ENCODE measurements at places on chromosomes 6 and 20.

DNA sequence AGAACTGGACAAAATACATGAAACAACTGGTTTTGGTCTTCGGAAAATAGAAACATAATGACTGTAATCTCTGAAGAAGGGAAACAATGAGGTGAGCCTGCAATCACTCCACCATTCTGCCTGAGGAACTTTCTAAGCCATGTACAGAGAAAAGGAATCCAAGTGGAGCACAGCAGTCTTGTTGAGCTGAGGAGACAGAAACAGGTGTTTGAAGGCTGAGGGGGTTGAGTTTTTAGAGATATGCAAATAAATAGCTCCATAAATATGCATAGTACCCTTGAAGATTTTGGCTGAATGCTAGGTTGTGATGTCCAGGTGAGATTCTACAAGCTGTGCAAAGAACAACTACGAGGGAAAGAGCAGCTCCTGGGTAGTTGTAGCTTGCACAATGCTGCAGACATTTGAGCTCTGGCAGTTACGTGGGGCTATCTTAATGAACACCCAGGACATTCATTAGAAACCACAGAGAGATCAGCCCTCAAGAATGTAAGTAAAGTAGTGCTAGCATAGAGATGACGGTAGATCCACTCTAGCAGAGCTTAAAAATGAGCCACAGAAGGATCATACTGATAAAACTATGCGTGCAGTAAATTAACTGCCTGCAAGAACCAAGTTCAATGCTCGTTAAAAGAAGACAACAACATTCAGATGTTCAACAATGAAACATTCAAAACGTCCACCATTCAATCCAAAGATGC lies 24.3 kb downstream of the TUBB2B start:
- no peak for ATAC-seq

- no peak for ATAC-seq
These were observed 55.2 kb upstream of the SUPT3H start for GRCh38 chr6:45432977-45433376.

DNA sequence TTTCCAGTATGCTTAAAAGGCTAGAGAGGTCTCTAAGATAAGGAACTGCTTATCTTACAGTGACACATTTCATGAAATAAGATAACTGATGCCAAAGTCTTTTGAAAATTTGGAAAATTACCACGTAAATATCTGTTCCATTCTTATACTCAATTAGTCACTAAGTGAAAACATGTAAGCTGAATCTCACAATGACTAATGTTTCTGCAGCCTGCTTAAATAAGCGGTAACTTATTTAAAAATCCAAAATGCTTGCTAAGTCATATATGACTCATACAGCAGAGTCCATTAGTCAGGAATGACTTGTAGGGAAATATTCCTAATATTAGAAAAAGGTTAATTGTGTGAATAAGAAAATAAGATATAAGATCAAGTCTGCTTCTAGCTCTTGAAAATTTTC lies 27.8 kb upstream of the LGSN start:
- no peak for ATAC-seq

- peak; percentile 34 for ATAC-seq
These were observed 4.8 kb upstream of the CSTL1 start for GRCh38 chr20:23434521-23435313.

DNA sequence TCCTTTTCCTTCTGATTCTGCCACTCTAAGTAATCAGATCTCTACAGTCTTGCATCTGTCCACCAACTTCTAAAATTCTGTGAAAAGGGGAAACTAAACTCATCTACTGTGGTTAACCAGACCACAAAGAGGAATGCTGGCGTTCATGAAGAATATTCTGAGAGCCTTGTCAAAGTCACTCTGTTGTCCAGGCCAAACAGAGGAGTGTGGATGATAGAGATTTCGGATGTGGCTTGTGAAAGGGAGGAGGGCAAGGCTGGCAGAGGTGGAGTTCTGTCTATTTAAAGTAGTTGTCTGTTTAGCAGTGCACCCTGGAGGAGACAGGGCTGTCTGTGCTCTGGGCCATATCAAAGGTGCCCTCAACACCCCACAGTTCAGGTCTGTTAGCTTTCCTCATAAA lies 33.9 kb downstream of the CCN2 start:
- ATAC-seq = peak; percentile 47

DNA sequence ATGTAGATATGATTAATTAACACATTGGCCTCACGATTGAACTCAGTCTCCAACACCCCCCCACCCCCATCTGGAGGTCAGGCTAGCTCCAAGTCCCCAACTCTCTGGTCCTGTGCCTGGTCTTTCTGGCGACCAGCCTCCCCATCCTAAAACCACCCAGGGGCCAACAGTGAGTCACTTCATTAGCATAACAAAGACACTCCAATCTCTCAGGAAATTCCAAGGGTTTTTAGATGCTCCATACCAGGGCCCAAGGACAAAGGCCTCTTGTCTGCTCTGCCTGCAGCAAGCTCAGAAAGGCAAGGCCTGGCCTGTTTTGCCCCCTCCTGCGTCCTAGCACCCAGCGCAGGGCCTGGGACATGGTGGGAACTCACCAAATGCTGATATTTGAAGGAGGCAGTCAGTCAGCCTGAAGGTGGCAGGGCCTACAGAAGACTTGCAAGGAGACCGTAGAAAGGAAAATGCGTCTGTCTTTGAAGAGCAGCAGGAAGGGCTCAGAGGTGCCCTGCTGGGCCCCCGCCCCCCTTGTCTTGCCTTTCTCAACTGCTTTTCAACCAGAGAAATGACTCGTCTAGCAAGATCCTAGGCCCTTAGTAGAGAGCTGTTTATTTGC lies 184.7 kb downstream of the CDH4 start:
- ATAC-seq = no peak

DNA sequence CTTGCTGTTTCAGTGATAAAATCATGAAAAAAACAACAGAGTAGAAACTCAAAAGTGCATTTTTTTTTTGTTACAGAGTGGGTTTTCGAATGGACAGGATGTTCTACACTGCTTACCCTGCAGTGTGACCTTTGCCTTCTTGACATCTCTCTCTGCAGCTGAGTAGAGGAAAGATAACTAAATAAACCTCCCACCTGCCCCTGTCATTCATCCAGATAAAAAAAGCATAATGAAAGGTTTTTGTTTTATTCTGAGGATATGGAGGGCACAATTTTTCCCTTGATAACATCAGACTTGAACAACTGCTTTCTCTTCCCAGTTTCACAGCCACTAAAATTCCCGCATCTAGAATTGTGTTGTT lies 193.6 kb upstream of the FOXQ1 start:
- ATAC-seq = no peak

DNA sequence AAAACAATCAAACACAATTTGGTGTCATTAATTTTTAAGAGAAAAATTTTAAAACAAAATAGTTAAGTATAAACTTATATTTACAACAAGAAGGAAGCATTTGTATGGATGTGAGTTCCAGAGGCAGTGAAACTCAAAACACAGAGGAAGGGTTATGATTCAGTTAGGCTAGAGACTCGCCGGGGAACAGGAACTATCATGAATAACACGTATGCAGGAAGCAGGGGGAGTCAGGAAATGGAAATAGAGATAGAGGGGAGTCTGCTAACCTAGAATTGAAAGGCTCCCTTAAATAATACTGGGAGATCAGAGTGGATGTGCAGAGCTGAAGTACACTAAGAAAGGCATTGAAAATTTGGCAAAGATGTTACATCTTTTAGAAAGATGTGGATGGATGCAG lies 14.2 kb upstream of the HLA-DRB1 start:
- ATAC-seq = peak; percentile 73

- ATAC-seq = no peak
These were observed 628 bp upstream of the ERGIC3 start for GRCh38 chr20:35541118-35541782.

DNA sequence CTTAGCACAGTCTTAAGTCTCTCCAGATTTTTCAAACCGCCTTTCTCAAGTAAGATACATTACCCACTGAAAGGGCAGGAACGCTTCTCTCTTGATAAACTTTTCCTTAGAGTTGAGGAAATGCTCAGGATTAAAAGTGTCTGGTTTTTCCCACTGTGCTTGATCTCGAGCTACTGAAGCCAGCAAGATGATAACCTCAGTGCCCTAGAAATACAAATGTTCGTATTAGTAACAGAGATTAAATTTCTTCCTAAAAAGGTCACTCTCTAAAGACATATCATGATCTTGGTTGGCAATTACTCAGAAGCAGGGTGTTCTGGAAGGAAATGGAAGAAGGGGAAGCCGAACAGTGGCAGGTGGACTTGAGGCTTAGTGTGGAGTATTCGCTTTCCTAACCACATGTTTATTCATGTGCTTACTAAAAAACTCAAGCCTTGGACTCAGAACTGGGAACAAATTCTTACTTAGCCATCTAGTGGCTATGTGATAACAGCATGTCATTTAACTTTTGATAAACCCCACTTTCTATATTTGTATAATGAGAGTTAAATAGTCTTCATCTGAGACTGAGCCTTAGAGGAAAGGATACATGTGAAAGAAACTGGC lies 20.1 kb downstream of the C6orf141 start:
- no peak for ATAC-seq

DNA sequence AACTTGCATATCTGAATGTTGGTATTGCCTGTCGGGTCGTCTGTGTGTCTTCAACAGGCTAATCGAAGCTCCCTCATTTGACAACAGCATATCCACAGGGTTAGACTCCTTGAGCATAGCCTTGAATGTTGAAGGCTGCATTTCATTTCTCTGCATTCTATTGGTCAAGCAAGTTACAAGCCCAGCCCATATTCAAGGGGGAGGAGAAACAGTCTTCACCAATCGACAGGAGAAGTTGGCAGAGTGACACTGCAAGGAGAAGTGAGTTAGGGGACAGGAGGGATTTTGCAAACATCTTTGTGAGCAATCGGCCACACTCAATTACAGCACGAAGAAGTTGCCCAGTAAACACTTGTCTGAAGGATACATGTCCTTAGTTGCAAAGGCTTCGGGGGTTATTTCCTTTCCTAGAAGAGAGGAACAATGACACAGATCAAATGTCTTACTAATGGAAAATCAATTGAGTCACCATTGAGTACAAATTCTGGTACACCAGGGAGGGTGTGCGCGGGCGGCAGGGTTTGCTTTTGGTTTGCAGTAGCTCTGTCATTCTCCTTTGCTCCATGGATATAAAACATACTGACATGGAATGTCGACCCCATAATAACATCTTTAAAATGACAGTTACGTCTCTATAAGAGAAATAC lies 60.6 kb upstream of the NT5E start:
- ATAC-seq = no peak

GRCh38 chr6:42162384-42162783 lies 10.8 kb upstream of the GUCA1A start:
- no peak for ATAC-seq

DNA sequence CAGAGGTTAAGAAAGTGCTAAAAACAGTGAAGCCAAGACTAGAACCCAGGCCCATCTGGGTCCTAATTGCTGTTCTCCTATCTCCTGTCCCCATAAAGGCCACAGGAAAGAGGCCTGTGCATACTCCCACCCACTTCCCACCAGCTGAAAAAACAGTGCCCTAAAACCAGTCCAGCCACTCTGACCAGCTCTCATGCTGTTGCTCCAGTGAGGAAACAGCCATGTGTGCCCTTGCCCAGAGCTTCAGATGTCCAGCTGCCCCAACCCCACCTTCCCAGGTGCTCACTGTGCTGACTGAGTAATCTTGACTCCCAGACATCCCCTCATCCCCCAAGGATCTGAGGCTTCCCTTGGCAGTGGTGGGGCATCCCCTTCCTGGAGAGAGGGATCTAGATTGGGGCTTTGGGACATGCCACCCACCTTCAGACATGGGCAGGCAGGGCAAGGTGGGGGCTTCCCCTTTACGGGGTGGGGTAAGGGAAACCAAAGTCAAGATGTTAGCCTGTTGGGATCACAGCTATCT lies 28.7 kb downstream of the KCNK5 start:
- ATAC-seq = no peak

DNA sequence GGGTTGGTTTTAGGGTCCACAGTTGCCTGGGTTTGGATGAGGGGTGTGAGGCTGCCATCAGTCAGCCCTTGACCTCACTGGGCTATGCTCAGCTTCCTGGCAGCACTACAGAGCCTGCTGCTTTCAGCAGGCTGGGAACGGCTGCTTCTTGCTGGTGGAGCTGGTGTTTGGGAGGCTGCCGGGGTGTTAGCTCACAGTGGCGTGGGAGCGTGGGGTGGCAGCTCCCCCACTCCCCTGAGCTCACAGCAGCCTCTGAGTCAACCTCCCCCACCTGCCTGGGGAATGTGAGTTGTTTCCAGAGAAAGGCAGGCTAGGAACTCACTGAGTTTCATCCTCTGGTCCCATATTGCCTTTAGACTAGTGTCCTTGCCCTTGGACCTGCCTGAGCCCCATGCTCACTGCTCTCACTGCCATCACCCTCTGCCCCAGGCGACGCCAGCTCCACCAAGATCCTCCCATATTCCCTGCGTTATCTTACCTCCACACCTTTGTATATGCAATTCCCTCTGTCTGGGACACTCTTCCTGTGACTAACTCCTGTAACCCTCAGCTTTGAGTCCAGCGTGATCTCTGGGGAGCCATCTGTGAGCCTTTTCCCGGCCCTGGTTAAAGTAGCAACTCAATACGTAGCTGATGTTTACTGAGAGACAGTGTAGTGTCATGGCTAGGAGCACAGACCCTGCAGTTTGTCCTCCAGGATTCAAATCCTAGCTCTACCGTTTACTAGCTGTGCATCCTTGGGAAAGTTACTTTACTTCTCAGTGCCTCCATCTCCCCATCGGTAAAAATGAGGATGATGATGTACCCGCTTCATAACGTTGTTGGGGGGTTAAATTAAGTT lies 34.8 kb downstream of the PPP1R16B start:
- no peak for ATAC-seq

- ATAC-seq = no peak
These were observed 38.8 kb upstream of the KHDRBS2 start for GRCh38 chr6:62324834-62325233.

GRCh38 chr6:89793586-89793985 lies 26.0 kb downstream of the MDN1 start:
- no peak for ATAC-seq

DNA sequence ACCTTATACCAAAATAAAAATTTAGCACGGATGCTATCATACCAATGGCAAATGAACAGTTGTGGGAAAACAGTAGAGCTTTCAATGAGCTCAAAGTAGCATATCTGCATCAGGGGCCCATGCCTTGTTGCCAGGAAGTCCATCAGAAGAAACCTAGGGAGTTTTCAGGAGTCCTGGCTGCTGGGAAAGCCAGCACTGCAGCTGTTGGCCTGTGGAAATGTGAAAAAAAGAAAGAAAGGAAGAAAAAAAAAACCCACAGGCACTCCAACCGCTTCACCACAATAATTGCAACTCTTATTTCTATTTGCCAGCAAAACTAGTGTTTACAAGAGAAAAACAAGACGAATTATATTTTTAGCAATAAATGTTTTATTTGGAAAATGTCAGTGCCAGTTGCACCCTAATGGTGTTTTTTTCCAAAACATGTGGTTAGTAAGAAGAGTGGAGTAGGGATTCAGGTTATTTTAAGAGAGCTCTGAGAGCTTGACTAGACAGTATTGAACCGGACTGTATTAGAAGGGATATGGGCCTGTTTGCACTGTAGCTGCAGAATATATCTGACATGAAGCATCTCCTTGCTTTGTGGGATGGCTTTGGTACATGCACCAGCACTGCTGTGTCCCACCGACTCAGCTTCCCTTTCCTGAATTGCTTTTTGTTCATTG lies 137.3 kb downstream of the CCDC170 start:
- ATAC-seq = no peak

Data from stimulated activated memory B cell treated with anti-CD40 and anti-IgM and Interleukin-4, amounts not matched to agents 10 μg/mL and 1 μg/mL and 100 μg/mL, for 72 hours (primary cell).